ENCODE measurements at places on chromosomes 2 and 18.

DNA sequence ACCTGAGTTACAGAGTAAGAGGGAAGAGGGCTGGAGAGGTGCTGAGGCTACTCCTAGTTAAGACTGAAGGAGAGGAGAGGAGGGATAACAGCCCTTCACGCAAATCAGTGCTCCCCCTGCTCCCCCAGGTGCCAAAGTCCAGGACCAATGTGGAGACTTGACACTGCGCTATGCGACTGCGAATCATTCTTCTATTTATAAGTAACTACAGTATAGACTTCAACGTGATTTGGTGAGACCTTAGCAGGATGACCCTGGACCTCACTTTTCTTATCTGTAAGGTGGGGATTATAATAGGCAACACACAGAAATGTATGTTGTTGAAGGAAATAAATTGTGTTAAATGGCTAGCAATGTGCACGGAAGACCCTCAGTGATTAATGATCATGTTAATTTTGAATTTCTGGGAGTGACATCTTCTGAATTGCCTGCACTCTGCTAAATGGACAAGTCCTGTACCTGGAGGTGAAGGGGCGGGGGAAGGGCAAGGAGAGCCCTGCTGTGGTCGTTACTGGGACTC is 11.0 kb downstream of the EN1 start:
- no peak for DNase-seq

GRCh38 chr2:153872311-153873051 is 759 bp downstream of the GALNT13 start:
- DNase-seq = peak; percentile 53

GRCh38 chr2:120257522-120257921 is 4.9 kb downstream of the RALB start:
- no peak for DNase-seq

DNA sequence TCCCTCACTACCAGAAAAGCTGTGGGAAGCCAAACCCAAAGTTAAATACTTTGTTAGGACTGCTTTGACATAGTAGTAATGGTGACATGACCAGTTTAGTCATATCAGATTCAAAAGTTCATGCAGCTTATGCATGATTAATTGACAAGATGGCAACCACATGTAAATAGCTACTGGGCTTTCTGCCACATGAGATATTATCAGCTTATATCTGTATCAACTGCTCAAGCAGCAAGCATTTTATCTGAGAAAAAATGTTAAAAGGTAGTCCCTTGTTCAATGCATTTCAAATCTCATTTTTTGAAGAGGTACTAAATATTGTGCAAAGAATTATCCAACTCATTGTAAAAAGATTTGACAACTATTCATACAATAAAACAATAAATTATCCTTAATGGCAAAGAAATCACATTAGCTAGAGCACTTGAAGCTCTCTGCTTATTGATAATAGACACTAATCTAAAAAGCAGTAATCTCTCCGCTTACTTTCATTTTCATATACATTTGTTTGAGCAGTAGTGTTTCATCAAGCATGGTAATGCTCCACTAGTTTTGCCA is 993.6 kb upstream of the NXPH2 start:
- no peak for DNase-seq

- no peak for DNase-seq
These were observed 13.1 kb upstream of the GPR17 start for GRCh38 chr2:127632592-127633489.
